ENCODE measurements at places on chromosomes 5 and 9.

DNA sequence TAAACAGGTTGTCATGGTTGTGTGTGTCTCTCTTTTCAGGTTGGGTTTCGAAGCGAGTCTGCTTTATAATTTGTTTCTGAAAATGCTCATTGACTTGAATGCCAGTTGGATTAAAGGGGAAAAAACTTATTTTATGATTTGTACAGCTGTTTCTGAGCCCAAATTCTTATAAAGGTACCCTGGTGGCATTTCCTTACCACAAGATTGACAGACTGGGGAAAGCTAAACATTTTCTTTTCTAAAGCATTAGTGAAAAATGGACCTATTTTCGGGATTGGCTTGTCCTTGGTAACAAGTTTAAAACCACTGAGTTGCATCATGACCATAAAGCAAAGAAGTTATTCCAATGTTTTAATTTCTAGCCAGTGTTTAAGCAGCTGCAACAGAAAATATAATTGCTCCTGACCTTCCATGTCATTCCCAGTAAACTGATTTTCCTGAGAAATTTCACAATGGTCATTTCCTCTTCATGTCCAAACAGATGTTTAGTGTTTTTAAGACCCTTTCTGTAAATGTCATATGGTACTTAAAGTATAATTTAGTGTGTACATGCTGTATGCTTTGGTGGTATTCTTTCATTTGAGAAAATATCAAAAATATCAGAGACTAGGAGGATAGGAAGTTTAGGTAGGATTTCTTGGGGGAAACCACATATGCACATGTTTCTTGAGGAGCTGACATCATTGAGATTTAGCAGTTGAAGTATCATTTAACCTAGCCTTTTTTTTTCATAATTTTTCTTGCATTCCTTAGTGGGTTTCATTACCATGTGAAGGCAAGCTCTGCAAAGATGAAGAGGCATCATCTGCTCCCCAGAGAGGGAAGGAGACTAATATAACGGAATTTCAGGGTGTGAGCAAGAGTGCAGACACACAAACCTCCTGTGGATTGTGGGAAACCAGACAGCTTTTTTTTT is 667.1 kb upstream of the RGMB start:
- DNase-seq = no peak

DNA sequence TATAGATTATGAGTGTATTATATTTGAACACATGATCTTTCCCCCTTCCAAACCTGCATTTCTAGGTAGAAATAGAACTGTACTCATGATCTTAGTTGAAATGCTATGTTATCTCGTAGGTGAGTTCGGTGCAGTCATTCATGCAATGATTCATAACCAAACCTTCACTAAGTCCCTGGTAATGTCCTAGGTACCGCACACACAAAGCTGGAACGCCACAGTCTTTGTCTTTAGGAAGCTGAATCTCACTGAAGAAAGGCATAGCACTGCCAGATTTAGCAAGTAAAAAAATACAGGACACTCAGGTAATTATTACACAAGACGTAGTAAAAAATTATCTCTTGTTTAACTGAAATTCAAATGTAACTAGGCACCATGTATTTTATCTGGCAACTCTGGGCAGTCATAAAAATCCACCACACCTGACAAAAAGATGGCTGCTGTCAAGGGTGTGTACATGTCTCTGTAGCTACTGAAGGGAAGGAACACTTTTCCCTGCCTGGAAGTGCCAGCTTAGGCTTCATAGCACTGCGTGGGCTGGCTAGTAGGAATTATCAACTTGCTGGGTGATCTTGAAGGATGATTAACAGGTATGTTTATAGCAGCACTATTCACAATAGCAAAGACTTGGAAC is 28.0 kb upstream of the TXN start:
- DNase-seq = no peak

DNA sequence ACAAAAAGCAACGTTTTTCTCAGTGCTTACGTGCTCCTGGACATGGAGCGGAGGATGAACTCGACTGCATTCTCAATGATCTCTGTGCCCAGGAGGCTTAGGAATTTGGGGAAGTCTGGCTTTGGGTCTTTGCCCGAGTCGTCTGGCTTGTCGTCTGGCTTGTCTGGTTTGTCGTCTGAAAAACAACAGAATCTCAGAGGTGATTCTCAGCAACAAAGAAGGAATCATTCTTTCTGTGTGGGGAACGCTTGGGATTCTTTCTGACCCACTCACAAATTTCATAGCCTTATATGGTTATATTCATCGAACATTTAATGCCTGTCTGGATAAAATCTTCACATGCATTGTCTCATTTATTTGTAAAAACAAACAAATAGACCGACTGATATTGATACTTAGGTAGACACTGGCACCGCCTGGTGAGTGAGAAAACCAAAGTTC is 4.7 kb downstream of the C5orf46 start:
- DNase-seq = no peak

DNA sequence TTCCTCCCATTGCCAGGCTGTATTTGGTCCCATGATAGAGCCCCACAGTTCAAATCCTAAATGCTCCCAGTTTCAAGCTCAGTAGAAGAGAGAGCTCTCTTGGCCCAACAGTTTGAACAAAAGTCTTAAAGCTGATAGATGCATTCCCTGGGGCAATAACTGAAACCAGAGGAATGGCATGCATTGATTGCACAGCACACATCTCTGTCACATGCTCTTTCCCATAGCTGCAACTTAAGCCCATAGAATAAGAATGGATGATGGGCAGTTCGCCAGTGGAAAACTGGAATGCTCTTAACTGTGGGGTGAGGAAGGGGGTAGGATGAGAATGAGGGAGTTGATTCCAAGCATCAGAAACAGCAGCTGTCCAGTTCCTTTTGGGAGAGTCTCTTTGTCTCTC is 1942.4 kb upstream of the WWC1 start:
- no peak for DNase-seq

DNA sequence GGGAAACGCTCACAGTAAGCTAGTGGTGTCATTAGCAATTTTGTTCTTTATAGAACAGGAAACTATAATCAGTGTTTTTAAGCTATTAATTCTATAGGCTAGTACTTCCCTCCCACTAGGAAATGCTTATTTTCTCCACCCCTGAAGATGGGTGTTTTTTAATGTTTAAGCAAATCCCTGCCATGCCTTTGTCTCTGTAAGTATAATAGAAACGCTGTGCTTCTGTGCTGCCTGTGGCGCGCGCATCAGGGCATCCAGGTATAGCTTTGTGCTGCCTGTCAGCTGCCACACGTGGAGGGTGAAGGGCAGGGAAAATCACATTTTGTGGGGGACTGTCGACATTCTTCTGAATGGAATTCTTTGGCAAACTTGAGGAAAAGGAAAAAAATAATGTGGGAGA is 217.5 kb downstream of the RAB3C start:
- DNase-seq = no peak

GRCh38 chr5:160341309-160341870 is 29.0 kb upstream of the CCNJL start:
- DNase-seq = no peak

GRCh38 chr9:72907421-72907820 is 45.4 kb downstream of the ALDH1A1 start:
- no peak for DNase-seq

DNA sequence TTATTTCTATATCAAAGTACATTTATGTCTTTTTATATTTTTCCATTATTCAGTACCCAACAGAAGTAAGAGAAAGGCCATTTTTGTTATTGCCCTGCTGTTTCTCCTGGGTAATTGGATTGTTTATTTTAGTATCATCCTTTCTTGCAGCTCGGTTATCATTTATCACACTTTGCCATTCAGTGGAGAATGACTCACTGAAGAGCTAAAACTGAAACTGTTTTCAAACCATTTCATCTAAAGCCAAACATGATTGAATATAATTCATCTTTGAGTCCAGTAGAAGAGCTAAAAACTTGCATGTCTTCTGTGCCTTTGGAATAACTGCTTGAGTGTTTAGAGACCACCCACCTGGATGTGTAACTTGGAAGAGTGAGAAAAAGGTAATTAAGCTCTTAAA is 139.5 kb upstream of the PRDM9 start:
- no peak for DNase-seq

- DNase-seq = no peak
These were observed 67.5 kb upstream of the CKMT2 start for GRCh38 chr5:81165493-81166119.

GRCh38 chr9:120463765-120464164 is 116.2 kb downstream of the CDK5RAP2 start:
- DNase-seq = no peak

- no peak for DNase-seq
These were observed 326.5 kb downstream of the NTRK2 start for GRCh38 chr9:84996029-84996428.

GRCh38 chr5:178423901-178424809 is 166.0 kb downstream of the COL23A1 start:
- DNase-seq = no peak

DNA sequence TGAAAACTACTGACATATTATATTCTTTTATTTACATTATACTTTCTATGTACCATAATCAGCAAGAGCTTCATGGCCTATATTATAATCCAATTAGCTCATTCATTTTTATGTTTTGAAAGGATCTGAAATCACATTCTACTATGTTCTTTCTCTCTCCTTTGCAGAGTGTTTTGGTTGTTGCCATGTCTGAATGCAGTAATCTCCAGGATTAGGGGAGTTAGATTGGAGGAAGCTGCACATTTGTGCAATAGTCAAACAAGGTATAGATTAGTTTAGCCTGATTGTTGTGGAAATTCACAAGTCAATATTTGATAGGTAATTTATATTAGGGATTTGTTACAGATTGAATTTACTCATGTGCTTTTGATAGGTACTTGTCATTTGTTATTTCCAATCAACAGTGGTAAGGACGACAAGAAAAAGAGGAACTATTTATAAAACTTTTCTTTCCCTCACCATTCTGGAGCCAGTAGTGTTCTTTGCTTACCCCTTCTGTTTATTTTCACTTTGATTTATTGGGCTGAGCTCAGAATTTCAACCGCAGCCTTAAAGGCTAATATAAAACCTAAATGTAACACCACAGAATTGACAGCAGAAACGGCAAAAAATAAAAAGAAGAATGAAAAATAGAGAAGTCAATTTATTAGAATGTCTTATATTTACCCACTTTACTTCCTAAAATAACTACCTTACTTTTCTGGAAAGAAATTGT is 597.0 kb downstream of the CHSY3 start:
- no peak for DNase-seq

- no peak for DNase-seq
These were observed 668 bp downstream of the GLIS3 start for GRCh38 chr9:4299005-4299795.

- DNase-seq = no peak
These were observed 2.5 kb downstream of the ENTR1 start for GRCh38 chr9:136407911-136408310.
